Globus pallidus (tissue), 1 donor: ENCODE measurements at places on chromosomes 1 and 21.

DNA sequence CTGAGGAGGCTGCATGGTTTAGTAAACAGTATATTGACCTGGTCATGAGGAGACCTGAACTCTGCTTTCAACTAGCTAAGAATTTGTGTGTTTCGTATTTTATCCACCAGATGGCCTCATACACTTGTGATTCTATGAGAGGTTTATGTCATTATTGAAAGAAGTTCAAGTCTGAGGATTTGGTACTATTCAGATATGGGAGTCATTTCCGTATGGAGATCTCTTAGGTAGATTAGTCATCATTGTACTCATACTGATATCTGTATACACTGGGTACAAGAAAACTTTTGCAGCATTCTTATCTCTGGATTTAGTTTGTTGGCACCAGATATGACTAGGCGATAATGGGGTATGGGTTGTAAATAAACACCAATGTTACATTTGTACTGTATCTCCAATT, 26.6 kb downstream of the ATF6 start:
- DNase-seq, result peak; percentile 60

GRCh38 chr1:42777852-42778251, 6.9 kb upstream of the TMEM269 start:
- peak; percentile 40 for DNase-seq

DNA sequence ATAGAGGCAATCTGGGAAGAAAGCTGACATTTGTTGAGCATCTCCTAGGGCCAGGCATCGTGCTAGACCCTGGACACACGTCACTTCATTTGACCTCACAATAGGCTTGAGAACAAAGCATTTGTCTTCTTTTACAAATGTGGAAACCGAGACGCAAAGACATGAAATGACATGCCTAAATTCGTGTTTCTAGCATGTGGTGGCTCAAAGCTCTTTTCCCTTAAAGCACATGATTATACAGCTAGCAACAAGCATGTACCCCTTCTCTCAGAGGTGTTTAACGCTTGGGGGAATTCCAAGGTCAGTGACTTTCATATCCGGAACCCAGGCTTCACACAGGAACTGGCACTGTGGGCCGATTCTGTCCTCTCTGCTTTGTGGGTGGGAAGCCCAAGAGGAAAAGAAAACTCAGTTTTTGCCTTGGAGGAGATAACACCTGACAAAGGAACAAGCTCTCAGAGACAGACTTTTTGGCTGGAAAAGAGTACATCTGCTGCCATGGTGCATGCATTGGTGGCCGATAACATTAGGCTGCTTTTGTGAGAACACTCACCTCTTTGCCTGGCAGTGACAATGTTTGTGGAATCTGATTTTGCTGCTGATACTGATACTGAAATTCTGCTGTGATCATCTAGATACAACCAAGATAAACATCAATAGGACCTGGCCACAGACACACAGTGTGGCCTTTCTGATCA, 15.4 kb upstream of the CD2 start:
- no peak for DNase-seq

DNA sequence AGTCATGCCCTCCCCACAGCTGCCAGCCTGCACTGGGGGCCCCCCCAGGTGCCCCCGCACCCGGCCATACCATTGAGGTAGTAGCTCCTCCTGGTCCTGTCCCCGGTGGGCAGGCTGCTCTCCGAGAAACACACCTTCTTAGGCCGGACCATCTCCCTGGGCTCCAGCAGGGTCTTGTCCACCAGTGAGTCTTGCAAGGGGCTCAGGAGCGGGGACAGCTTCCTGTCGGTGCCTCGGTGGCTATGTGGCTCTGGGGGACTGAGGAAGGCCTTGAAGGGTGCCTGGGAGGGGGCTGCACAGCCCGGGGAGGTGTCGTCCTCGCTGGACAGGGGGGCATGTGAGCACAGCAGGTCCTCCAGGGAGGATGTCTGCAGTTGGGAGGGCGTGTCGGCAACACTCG, 12.9 kb upstream of the FTCD start:
- DNase-seq, result no peak

DNA sequence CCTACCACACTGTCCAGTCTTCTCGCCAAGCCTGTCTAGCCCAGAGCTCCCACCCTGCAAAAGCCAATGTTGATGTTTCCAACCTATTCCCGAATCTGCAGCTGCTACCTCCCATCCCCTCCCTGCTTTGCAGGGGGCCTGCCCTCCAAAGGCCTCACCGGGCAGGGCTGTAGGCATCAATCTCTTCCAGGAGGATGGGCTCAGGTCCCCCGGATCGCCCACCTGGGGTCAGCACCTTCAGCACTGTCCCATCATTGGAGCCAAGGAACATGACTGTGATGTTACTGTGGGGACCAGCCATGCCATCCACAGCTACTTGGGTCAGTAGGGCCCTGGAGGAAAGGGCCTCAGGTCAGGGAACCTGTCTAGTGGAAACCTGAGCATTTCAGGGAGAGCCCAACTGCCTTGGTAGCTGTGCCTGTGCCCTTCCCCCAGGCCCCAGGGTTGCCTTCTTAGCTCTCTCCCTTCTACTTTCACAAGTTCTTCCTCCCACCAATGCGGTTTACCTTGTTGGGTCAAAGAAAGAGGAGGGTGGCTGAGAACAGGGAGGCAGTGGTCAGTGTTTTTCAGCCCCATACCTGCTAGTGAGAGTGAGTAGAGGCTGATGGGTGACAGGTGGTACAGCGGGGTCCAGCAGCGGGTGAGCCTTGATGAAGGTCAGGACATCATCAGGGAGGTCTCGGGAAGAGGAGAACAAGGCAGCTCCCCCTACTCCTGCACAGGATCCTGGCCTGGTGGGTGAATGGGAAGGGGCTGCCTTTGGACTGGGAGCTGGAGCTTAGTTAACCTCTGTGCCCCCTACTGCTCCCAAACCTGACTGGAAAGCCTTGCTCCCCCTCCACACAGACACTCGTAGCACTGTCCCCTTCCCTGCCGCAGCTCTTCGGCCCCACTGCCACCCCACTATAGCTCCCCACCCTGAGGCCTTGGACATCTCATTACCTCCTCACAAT, 10.7 kb downstream of the SEMA6C start:
- no peak for DNase-seq

GRCh38 chr1:88612292-88612691, 71.8 kb upstream of the PKN2 start:
- DNase-seq, result no peak

- no peak for DNase-seq
These were observed 1.5 kb upstream of the S100A14 start for GRCh38 chr1:153617663-153618062.

GRCh38 chr1:156896490-156897033, 3.0 kb downstream of the PEAR1 start:
- no peak for DNase-seq

DNA sequence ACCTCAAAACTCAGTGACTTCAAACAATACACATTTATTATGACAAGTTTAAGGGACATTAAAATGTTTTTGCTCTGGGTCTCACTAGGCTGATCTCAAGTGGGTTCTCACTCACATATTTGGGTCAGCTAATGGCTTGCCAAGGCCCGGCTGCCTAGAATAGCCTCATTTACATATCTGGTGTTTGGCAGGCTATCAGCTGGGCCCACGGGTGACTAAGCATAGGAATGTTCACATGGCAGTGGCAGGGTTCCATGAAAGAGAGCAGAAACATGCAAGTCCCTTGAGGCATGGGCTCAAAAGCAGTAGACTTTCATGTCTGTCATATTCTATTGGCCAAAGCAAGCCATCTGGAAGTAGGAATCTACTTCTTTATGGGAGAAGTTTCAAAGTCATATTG, 492.6 kb downstream of the KCNT2 start:
- DNase-seq, result no peak

DNA sequence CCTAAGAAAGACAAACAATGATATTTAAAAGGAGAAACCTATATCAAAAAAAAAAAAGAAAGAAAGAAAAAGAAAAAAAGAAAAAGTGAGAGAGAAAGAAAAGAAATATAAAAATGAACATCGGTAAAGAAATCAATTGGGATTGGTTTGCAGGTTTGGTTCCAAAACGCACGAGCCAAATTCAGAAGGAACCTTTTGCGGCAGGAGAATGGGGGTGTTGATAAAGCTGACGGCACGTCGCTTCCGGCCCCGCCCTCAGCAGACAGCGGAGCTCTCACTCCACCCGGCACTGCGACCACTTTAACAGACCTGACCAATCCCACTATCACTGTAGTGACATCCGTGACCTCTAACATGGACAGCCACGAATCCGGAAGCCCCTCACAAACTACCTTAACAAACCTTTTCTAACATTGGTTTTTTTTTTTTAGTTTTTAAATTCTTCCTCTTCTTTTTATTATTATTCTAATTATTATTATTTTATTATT, 11.7 kb downstream of the LHX9 start:
- no peak for DNase-seq

DNA sequence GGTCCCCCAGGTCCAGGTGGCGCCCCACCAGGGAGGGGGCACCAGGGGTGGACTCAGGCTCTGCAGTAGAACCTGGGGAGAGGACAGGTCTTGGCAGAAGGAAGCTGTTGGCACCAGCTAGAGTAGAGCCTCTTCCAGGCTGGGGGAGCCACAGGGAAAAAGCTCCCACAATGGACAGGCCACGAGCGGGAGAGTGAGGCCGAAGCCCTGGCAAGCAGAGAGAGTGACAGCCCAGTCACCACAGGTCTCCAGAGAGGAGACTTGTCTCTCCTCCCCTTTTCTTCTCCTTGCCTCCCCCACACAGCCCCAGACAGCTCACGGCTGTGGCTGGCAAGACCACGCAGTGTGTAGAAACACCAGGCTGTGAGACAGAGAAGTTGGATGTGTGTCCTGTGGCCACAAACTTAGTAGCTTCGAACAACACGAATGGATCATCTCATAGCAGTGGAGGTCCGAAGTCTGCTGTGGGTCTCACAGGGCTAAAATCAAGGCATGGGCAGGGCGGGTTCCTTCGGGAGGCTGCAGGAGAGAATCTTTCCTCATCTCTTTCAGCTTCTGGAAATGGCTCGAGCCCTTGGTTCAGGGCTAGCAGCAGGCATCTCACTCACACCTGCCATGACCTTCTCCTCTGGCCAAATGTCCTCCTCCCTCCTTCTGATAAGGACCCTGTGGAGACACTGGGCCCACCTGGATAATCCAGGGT, 3.3 kb downstream of the KRTAP12-4 start:
- DNase-seq, result no peak

DNA sequence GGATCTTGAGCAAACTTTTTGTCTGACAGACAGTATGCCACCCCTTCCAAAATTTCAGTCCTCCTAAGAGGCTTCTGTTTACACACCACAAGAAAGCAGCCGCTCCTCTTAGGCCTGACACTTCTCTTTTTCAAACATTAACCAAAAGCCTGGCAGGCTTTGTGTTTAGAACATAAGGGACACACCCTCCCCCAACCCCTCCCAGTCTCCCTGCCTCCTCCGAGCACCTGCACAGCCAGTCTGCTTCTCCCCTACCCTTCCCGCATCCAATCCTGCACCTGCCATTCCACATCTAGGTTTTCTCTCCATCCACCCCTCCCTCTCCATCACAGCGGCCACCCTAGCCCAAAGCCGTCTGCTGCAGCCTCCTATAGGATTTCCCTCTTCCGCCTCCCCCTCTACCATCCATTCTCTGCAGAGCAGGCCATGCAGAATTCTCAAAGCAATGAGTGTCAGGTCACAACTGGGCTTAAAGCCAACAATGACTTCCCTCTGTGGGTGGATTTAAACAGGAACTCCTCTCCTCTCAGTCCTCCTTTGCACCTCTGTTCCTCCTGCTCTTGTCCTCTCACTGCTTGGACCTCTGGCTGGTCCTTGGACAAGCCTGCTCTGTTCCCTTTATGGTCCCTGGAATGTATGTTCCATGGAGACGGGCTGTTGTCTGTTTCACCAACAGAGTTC, 478.2 kb downstream of the NPHP4 start:
- no peak for DNase-seq

DNA sequence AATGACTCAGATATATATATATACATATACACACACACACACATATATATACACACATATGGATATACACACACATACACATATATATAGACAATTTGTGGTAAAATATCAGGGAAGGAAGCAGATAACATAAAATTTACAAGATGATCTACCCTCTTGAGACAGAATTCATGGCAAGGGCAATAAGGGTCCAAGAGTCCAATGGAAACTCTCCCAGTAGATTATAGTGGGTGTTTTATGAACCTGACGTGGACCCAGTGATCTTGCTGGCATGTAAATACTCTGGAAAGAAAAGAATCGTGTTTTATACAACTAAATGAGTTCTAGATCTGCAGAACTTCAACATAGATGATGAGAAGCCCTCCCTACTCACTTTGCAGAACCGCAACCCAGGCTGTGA, 49.3 kb downstream of the DENND1B start:
- no peak for DNase-seq

- DNase-seq, result no peak
These were observed 1.0 kb upstream of the S100A6 start for GRCh38 chr1:153536671-153537375.

DNA sequence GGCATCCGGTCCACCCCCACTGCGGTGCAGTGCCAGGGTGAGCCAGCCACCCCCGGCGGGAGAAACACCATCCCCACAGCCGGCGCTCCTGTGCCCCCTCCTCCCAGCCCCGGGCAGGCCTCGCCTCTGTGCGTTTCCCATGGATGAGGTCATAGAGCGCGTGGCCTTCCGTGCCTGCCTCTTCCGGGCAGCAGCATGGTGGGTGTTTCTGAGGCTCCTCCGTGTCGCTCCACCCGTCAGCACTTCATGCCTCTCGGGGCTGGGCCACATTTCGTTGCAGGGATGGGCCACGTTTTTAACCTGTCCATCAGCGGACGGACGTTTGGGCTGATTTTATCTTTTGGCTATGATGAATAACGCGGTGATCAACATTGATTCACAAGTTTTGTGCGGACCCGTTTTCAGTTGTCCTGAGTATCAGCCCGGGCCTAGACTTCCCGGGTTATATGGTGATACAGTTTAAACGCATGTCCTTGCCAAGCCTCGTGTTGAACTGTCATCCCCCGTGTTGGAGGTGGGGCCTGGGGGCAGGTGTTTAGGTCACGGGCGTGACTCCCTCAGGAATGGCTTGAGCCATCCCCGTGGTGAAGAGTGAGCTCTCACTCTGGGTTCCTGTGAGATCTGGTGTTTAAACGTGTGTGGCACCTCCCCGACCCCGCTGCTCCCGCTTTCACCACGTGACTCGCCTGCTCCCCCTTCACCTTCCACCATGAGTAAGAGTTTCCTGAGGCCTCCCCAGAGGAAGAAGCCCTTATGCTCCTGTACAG, 64.8 kb downstream of the SLX9 start:
- no peak for DNase-seq

- no peak for DNase-seq
These were observed 64.5 kb upstream of the SCCPDH start for GRCh38 chr1:246659594-246660140.
